Sciatic nerve (tissue), 2 donors: ENCODE measurements at places on chromosomes 4 and X. TPM values are rescaled to one million over a fixed set of nuclear protein-coding genes. Genes with fewer than 3 reads are reported as not detected.

GRCh38 chr4:1572964-1573720 is 111.0 kb downstream of the FAM53A start:
- DNase-seq = no peak

GRCh38 chrX:45024501-45024900 is 151.5 kb downstream of the KDM6A start:
- no peak for DNase-seq

Gene NSG1
- total RNA-seq = 12.2 TPM

GRCh38 chrX:19647731-19648588 is 132.7 kb upstream of the MAP3K15 start:
- no peak for DNase-seq

DNA sequence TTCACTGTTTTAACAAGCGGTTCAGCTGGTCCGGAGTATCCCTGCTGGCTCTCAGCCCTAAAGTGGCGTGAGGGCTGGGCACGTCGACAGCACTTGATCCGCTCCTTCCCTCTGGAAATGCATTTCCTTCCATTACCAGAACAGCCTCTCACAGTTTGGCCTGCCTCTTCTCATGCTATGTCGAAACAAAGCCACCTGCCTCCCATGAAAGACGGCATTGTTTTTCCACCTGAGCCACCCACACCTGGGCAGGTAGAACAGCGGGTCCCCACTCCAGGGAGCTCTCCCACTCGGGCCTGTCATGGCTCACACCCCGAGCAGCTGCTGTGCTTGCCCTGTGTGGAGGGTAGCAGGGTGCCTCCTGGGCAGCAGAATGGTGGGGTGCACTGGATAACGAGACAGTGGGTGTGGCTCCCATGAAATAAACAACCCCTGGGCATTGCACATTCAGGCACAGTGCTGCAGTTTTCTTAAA is 86.2 kb downstream of the FHDC1 start:
- no peak for DNase-seq

DNA sequence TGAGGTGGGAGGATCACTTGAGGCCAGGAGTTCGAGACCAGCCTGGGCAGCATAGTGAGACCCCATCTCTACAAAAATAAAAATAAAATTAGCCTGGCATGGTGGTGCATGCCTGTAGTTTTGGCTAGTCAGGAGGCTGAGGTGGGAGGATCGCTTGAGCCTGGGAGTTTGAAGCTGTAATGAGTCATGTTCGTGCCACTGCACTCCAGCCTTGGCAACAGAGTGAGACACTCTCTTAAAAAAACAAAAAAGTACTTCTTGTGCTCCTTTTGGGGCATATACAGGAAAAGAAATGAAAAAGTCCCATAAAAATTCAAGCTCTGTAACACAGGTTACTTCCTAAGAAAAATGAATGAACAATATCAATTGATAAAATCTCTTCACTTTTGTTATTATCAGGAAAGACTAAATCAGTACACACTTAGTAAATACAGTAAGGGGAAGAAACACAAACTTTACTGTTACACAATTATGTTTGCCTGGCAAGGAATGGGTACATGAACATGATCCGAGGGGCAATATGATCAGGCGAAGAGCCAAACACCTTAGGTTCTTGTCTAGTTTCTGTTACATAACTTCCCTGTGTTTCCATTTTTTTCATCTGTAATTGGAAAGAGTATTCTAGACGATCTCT is 46.9 kb downstream of the CCDC158 start:
- no peak for DNase-seq

Gene MTMR8
- 4.7 TPM for total RNA-seq

Gene SYAP1
- 23.4 TPM for total RNA-seq

DNA sequence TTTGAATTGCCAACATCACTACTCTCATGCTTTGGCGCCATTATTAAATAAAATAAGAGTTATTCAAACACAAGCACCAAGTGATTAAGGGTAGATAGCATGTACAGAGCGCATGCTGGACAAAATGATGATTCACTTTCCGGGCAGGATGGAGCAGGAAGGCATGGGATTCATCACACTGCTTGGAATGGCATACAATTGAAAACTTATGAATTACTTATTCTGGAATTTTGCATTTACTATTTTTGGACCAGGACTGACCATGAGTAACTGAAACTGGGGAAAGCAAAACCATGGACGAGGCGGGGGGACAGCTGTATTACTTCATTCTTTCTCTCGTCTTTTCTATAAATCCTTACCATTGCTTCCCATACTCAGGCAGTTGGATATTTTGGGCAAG is 28.5 kb upstream of the FGF5 start:
- DNase-seq = no peak

DNA sequence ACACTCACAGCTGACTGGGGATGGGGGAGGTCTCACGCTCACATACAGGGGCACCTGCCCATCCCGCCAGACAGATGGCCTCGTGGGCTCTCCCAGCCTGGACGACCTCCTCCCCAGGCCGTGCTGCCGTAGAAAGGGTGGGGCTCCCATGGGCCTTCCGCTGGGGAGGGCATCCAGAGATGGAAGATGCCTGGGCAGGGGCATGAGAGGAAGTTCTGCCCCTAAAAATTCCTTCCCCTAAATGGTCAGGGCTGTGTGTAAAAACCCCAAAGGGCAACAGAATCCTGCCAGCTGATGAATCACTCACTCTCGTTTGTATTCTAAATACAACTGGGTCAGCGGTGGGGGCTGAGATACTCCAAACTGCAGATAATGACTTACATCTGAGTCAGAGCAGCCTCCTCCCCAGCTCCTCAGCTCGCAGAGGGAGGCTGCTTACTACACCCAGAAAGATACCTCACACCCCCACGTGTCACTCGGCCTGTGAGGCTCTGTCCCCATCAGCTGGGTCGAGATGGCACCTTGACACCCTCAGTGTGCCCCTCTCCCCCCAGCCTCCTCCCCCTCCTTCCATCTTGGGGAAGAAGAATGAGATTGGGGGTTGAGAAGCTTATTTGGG is 10.1 kb downstream of the WDR1 start:
- peak; percentile 82 for DNase-seq

Gene SPACA5
- total RNA-seq = not detected

- DNase-seq = no peak
Measured at GRCh38 chr4:56092540-56092939, 143.8 kb downstream of the CEP135 start.

Gene SMIM10
- 14.2 TPM for total RNA-seq

GRCh38 chr4:4800646-4801408 is 58.6 kb upstream of the MSX1 start:
- no peak for DNase-seq

Gene REELD1
- 0.62 TPM for total RNA-seq

GRCh38 chrX:41512394-41512793 is 65.3 kb downstream of the NYX start:
- DNase-seq = no peak

DNA sequence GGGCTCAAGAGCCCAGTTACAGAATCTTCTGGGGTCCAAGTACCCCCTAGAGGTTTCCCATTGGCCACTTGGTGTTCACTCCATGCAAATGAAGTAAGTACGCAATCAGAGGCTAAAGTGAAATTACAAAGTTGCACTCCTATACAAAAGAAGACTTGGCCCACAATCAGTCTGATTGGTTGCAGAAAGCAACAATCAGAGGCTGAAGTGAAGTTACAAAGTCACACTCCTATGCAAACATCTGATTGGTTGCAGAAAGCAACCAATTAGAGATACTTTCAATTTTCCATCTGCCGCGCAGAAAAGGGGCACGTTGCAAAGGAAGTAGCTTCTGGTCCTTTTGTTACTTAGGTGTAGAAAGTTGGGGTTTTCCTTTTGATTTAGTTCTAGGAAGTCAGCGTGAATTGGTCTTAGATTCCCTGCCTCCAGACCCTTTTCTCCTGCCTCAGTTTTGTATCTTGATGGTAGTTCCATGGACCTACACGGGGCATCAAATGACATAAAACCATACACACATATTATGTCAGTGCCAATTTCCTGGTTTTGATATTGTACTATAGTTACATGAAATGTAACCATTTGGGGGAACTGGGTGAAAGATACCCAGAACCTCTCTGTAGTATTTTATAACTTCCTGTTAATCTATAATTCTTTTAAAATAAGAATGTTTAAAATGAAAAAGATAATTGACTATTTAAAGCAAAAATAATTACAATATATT is 12.4 kb upstream of the PIN4 start:
- DNase-seq = no peak

- DNase-seq = no peak
Measured at GRCh38 chr4:112736718-112737135, 99.8 kb downstream of the LARP7 start.

- DNase-seq = no peak
Measured at GRCh38 chr4:181504924-181505323, 738.3 kb upstream of the TENM3 start.

GRCh38 chr4:30912098-30912714 is 192.0 kb downstream of the PCDH7 start:
- no peak for DNase-seq

Gene EVC
- 71.3 TPM for total RNA-seq

DNA sequence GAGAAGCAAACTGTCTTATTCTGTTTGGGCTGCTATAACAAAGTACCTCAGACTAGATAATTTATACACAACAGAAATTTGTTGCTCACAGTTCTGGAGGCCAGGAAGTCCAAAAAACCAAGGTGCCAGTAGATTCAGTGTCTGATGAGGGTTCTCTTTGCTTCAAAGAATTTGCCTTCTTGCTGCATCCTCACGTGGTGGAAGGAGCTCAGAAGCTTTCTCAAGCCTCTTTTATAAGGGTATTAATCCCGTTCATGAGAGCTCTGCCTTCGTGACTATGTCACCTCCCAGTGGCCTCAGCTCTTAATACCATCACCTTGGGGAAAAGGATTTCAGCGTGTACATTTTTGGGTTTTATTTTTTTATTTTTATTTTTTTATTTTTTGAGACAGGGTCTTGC is 20.1 kb downstream of the CA5B start:
- no peak for DNase-seq

GRCh38 chr4:1097553-1097952 is 15.8 kb downstream of the RNF212 start:
- DNase-seq = no peak

GRCh38 chr4:26464420-26465095 is 25.7 kb downstream of the CCKAR start:
- DNase-seq = no peak

- DNase-seq = no peak
Measured at GRCh38 chr4:10272511-10272910, 155.9 kb upstream of the WDR1 start.

DNA sequence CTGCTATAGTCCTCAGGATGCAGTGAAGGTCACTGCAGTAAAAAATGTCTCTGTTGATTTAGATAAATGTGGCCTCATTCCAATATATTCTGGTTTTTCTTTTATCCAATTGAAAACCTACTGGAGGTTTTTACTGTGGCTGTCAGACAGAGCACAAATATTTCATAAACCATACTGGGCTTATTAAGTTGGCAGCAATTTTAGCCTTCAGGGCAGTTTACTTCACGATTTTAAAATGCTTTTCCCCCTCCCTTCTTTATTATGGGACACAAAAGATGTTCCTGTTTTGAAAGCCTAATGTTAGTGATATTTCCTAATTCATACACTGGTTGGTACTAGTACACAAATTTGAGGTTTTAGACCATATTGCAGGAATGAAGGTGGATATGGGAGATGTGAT is 939.4 kb downstream of the C4orf33 start:
- no peak for DNase-seq

DNA sequence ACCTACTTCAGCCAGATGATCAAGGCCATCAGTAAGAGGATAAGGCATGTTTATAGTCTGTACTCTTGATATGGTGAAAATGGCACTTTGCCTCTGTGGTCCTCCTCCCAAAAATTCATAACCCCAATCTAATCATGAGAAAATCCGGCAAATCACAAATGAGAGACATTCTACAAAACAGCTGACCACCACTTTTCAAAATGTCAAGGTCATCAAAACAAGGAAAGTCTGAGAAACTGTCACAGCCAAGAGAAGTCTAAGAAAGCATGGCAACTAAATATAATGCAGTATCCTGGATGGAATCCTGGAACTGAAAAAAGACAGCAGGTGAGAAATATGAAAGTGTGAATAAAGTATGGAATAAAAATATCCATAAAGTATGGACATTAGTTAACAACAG is 226.6 kb upstream of the INTU start:
- DNase-seq = no peak

Gene HS6ST2
- total RNA-seq = 0.36 TPM

DNA sequence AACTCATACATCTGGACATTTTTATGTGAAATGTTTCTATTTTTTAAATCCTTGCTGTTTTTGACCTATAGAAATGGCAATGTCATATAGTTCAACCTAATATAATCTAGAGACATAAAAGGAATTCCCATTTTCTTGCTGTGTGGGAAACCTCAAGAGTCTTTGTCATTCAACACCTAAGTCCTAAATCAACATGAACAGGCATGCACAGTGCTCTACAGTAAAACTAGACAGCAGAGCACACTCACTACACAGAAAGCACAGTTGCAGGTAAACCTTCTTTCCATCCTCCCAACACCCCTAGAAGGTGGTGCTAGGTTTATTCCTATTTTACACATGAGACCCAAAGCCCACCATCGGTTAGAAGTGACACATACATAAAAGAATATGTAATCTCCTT is 79.1 kb upstream of the C1QTNF7 start:
- no peak for DNase-seq

DNA sequence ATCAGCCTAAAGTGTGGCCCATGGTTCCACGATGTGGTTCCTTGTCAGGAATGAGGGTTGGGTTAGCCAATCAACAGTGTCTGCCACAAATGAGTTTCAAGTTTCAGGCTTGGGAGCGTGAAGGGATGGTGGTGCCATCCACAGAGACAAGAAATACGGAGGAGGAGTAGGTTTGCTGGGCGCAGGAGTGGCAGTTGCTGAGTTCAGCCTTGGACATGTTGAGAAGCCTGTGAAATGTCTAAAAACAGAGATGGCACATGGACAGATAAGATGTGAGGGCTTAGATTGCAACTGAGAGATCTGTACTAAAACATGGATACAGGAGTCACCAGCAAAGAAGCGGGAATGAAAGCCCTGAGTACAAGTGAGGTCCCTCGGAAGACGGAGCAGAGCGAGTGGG is 481.0 kb downstream of the BCOR start:
- DNase-seq = no peak

GRCh38 chrX:115579327-115579726 is 18.4 kb downstream of the PLS3 start:
- no peak for DNase-seq

DNA sequence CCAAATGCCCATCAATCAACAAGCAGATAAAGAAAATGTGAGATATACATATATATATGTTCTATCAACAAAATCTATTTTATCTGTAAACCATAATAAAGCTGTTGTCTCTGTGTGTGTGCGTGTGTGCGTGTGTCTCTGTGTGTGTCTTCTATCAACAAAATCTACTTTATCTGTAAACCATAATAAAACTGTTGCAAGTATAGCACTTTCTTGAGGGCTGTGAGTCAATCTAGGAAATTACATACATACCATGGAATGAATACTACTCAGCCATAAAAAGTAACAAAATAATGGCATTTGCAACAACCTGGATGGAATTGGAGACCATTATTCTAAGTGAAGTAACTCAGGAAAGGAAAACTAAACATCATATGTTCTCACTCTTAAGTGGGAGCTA is 12.5 kb upstream of the PLK4 start:
- DNase-seq = no peak

Gene NXF2B
- total RNA-seq = not detected

DNA sequence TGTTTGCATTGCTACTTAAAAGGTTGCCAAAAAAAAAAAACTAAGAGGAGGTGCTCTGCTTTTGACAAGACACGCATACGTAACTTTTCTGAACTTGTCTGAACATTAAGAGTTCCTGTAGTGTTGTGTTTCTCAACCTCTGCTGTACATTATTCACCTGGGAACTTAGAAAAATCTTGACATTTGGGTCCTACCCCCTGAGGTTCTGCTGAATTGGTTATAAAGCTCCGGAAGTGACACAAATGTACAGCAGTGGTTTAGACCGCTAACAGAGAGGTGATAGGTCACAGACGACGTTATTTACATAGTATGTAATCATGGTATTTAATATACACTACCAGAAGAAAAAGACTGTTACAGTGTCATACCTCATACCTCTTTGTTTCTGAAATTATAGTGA is 61.1 kb downstream of the CPEB2 start:
- DNase-seq = no peak
